ENCODE measurements at places on chromosomes 4 and X.

GRCh38 chr4:6352031-6352692 is 82.5 kb downstream of the WFS1 start:
- no peaks in the 10 kb centered on the region for H3K4me1 ChIP-seq
- H3K4me3 ChIP-seq, result no peak overlapping the region
- peaks cover 24% of the 10 kb centered on the region for H3K27me3 ChIP-seq
- H3K36me3 ChIP-seq, result no peaks in the 10 kb centered on the region
- H3K27ac ChIP-seq, result no peak overlapping the region

DNA sequence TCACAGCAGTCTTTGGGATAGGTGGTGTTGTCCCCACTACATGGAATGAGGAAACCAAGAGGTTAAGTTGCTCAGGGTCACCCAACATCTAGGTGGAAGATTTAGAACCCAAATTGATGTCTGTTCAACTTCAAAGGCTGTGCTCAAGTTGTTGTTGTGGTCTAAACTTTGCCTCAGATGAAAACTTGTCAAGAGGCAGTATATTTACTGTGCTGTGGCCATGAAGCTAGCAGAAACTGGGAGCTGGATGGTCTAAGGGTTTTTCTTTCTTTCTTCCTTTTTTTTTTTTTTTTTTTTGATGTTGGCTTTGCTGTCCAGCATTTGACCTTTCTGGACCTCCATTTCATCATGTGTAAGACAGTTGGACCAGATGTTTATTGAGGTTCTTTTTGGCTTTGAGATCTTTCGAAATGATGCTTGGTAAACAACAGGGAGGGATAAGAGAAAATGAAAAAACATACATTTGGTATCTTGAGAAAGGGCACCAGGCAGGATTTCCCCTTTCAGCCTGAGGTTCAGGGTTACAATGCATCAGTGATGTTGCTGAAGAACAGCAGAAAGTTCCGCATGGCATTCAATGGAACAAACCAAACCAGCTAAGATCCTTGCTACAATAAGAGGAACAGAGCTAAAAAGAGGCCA is 166.2 kb upstream of the RPS6KA3 start:
- no peaks in the 10 kb centered on the region for H3K4me1 ChIP-seq
- H3K27ac ChIP-seq, result no peak overlapping the region
- H3K4me3 ChIP-seq, result no peak overlapping the region

DNA sequence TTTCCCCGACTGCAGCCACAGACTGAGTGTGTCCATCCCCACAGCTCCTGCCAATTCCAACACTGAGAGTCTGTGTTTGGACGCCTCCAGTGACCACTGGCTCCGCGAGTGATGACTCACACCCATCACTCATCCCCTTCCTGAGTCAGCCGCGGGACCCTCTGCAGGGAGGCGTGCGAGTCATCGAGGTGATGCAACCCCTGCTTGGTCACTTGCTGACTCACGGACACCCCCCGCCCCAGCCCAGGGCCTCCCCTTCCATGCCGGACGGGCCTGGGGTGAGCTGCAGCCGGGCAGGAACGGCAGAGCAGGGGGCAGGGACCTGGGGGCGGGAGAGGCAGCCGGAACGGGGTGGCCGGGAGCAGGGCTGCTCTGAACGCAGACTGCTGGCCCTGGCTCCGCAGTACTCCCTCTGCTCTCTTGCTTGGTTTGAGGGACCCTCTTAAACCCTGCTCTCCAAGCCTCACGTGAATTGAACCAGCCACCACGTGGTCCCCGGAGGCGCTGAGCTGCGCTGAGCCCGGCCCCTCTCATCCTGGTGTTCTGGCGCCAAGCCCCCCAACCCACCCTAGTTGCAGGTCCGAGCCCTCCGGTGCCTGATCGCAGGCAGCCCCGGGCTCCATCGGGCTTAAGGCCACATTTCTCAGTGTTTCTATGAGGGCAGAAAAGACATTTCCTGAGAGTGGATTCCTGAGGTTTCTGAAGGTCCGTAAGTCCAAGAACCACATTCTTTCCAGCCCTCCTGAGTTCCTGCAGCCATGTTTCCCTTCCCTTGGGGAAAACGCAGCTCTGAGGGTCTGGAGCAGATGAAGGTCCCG is 32.4 kb downstream of the FGFRL1 start:
- H3K36me3 ChIP-seq, result no peaks in the 10 kb centered on the region
- DNase-seq, result peak; percentile 86
- peaks cover 18% of the 10 kb centered on the region for H3K27me3 ChIP-seq

GRCh38 chr4:139540161-139540560 is 15.9 kb downstream of the SETD7 start:
- no peak overlapping the region for H3K27ac ChIP-seq
- no peak overlapping the region for H3K4me3 ChIP-seq
- H3K27me3 ChIP-seq, result no peaks in the 10 kb centered on the region
- DNase-seq, result no peak
- H3K4me1 ChIP-seq, result peaks cover 8% of the 10 kb centered on the region
- H3K36me3 ChIP-seq, result peaks cover 19% of the 10 kb centered on the region

GRCh38 chrX:103309860-103310554 is 783 bp downstream of the BEX2 start:
- no peak overlapping the region for H3K27ac ChIP-seq
- no peaks in the 10 kb centered on the region for H3K36me3 ChIP-seq
- H3K4me1 ChIP-seq, result no peaks in the 10 kb centered on the region
- peak overlapping the region; percentile 51 for H3K4me3 ChIP-seq
- H3K27me3 ChIP-seq, result no peaks in the 10 kb centered on the region
- DNase-seq, result peak; percentile 55

GRCh38 chrX:154981116-154981411 is 41.5 kb downstream of the F8 start:
- no peaks in the 10 kb centered on the region for H3K4me1 ChIP-seq
- H3K27ac ChIP-seq, result no peak overlapping the region
- DNase-seq, result no peak
- no peaks in the 10 kb centered on the region for H3K36me3 ChIP-seq
- no peaks in the 10 kb centered on the region for H3K27me3 ChIP-seq

GRCh38 chrX:15055146-15055930 is 182.1 kb downstream of the MOSPD2 start:
- H3K27ac ChIP-seq, result no peak overlapping the region
- no peaks in the 10 kb centered on the region for H3K27me3 ChIP-seq
- no peaks in the 10 kb centered on the region for H3K4me1 ChIP-seq
- no peaks in the 10 kb centered on the region for H3K36me3 ChIP-seq
- no peak overlapping the region for H3K4me3 ChIP-seq
- DNase-seq, result no peak

- H3K36me3 ChIP-seq, result no peaks in the 10 kb centered on the region
- H3K4me1 ChIP-seq, result peaks cover 12% of the 10 kb centered on the region
- no peak overlapping the region for H3K27ac ChIP-seq
- DNase-seq, result no peak
- no peaks in the 10 kb centered on the region for H3K27me3 ChIP-seq
These were observed 121.6 kb downstream of the RASL11B start for GRCh38 chr4:52983563-52984303.

DNA sequence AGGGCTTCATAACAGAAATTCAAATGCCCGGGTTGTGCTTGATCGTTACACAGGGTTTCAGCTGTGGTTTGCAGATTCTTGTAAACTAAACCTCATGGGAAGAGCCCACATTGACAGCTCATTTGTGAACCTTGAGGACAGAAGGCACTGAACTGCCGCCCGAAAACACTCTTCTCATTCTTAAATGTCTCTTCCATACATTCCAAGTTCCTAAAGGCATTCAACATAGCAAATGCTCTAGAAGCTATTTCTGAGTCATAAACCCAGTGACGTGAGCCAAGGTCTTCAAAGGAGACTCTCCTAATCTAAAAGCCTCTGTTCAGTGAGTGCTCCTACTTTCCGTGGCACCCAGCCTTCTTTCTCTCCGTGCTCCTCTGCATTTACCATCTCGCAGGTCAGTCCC is 737.8 kb upstream of the FRG1 start:
- H3K4me1 ChIP-seq, result peaks cover 11% of the 10 kb centered on the region
- no peak overlapping the region for H3K4me3 ChIP-seq
- no peaks in the 10 kb centered on the region for H3K27me3 ChIP-seq

GRCh38 chrX:79084923-79085322 is 59.6 kb upstream of the GPR174 start:
- no peaks in the 10 kb centered on the region for H3K36me3 ChIP-seq
- H3K4me1 ChIP-seq, result no peaks in the 10 kb centered on the region
- no peaks in the 10 kb centered on the region for H3K27me3 ChIP-seq
- H3K27ac ChIP-seq, result no peak overlapping the region

GRCh38 chrX:134371133-134371532 is 88.8 kb upstream of the HPRT1 start:
- no peaks in the 10 kb centered on the region for H3K36me3 ChIP-seq
- H3K4me1 ChIP-seq, result peaks cover 7% of the 10 kb centered on the region
- H3K4me3 ChIP-seq, result no peak overlapping the region

- no peaks in the 10 kb centered on the region for H3K4me1 ChIP-seq
- no peak overlapping the region for H3K27ac ChIP-seq
- DNase-seq, result no peak
- H3K27me3 ChIP-seq, result no peaks in the 10 kb centered on the region
These were observed 19.8 kb upstream of the CCDC149 start for GRCh38 chr4:24932515-24933225.

- H3K36me3 ChIP-seq, result no peaks in the 10 kb centered on the region
- no peak overlapping the region for H3K4me3 ChIP-seq
- H3K4me1 ChIP-seq, result no peaks in the 10 kb centered on the region
These were observed 78.8 kb downstream of the FAM184B start for GRCh38 chr4:17702641-17703040.

DNA sequence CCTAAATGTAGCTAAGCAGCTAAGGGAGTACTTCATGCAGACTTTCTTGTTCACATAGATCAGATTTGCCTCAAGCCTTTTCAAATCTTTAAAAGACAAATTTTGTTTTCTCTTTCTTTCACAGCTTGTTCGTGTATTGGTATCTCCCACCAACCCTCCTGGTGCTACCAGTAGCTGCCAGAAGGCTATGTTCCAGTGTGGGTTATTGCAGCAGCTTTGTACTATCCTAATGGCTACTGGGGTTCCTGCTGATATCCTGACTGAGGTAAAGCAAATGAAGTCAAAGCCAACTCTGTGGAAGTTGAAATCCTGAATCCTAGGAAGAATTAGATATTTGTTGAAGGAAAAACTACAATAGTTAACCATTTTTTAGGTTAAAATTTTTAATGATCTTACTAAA is 62.6 kb downstream of the USO1 start:
- H3K4me1 ChIP-seq, result no peaks in the 10 kb centered on the region
- peaks cover 97% of the 10 kb centered on the region for H3K36me3 ChIP-seq
- H3K27ac ChIP-seq, result no peak overlapping the region
- DNase-seq, result no peak

DNA sequence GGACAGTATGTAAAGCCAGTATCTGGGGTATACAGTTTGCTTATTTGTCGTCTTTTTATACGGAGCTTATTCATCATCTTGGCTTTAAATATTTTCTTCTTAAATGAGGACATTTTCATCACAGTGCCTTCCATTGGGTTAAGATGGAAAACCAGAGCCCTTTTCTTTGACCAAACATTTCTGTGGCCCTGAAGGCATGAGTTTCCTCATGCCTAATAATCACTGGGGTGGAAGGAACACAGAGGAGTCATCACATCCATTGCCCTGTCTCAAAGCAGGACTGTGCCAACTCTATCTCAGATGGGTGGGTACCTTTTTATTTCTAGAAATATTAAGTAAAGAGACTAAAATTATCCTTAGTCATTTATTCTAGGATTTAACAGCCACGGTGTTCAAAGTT is 40.0 kb downstream of the CHRDL1 start:
- no peak overlapping the region for H3K27ac ChIP-seq
- no peaks in the 10 kb centered on the region for H3K36me3 ChIP-seq
- H3K4me1 ChIP-seq, result no peaks in the 10 kb centered on the region
- H3K4me3 ChIP-seq, result no peak overlapping the region
- no peak for DNase-seq
- no peaks in the 10 kb centered on the region for H3K27me3 ChIP-seq

- no peaks in the 10 kb centered on the region for H3K36me3 ChIP-seq
- H3K27ac ChIP-seq, result no peak overlapping the region
- H3K27me3 ChIP-seq, result peaks cover 40% of the 10 kb centered on the region
- DNase-seq, result no peak
- no peaks in the 10 kb centered on the region for H3K4me1 ChIP-seq
These were observed 2.9 kb upstream of the NWD2 start for GRCh38 chr4:37241647-37242046.

DNA sequence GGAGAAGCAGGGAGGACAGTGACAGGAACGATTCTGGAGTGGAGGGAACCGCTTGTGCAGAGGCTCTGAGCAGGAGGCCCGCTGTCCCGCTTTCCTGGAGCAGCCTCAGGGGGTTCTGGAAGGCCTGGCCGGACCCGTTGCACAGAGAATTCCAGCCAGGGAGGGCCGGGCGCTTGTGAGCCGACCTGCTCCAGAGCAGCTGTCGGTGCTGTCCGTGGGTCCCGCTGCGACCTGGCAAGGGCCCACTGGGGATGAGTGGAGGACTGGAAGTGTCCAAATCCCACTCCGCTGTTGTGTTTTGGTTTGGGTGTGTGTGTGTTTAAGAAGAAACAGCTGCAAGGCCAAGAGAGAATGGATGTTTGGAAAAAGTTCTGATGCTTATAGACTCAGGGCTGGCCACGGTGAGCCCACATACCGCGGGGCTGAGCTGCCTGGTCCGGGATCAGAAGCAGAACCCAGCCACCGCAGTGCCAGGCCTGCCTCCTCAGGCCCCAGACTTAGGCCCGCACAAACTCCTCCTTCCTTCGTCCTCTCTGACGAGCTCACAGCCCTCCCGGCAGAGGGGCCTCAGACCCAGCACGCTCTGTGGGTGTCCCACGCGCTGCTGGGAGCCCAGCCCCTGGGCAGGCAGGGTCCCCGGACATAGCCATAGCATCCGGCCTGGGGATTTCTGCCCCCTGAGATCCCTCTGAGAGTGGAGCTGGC is 73.9 kb downstream of the HTRA3 start:
- no peak for DNase-seq
- no peaks in the 10 kb centered on the region for H3K36me3 ChIP-seq
- no peak overlapping the region for H3K4me3 ChIP-seq
- no peak overlapping the region for H3K27ac ChIP-seq
- no peaks in the 10 kb centered on the region for H3K27me3 ChIP-seq
